ENCODE measurements at places on chromosomes 4 and X. TPM values are rescaled to one million over a fixed set of nuclear protein-coding genes. Genes with fewer than 3 reads are reported as not detected.

GRCh38 chr4:31422006-31422405, 701.8 kb downstream of the PCDH7 start:
- DNase-seq: no peak

Gene ZAR1
- polyA plus RNA-seq: not detected

DNA sequence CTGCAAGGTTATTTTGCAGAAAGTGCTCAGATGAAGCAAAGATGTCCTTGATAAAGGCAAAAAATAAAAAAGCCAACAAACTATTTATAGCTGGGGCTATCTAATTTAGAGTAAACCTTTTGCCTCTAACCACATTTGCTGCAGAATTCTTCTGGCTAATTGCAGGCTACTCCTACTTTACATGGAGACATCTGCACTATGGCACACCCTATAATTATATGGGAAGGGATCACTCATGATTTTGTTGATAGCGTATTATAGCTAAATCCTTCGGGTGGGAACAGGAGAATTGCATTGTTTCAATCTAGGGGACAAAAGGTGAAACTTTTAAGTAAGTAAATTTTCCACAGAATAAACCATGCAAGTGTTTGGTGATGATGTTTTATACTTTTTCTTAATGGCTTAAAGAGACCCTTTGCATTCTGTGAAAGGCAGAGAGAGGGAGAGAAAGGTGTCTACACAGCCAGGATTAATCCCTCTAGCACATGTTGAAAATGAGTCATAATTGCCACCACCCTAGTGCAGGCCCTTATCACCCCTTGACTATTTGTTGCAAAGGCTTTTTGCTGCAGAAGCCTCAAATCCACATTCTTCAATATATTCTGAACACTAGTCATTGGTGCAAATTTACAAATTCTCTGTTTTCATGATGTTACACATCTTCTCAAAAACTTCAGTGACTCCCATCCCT, 221.3 kb upstream of the BMP3 start:
- DNase-seq: no peak

DNA sequence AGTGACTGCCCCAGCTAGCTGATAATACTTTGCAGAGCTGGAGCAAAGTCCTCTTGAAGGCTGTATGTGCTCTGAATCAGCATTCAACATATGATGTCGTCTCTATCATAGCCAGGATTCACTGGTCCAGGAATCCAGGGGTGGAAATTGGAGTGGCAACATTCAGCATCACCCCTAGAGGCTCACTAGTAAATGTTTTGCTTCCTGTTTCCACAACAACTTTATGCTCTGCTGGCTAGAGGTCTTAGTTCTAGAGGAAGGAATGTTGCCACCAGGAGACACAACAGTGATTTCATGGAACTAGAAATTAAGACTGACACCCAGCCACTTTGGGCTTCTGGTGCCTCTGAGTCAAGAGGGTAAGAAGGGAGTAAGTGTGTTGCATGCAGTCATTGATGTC, 11.3 kb downstream of the MAGEA1 start:
- peak; percentile 23 for DNase-seq

Gene ADH1C
- polyA plus RNA-seq: 124 TPM

- DNase-seq: no peak
Observed at GRCh38 chr4:169417629-169418282, 147.0 kb upstream of the SH3RF1 start.

Gene CPLX1
- polyA plus RNA-seq: 3.5 TPM

DNA sequence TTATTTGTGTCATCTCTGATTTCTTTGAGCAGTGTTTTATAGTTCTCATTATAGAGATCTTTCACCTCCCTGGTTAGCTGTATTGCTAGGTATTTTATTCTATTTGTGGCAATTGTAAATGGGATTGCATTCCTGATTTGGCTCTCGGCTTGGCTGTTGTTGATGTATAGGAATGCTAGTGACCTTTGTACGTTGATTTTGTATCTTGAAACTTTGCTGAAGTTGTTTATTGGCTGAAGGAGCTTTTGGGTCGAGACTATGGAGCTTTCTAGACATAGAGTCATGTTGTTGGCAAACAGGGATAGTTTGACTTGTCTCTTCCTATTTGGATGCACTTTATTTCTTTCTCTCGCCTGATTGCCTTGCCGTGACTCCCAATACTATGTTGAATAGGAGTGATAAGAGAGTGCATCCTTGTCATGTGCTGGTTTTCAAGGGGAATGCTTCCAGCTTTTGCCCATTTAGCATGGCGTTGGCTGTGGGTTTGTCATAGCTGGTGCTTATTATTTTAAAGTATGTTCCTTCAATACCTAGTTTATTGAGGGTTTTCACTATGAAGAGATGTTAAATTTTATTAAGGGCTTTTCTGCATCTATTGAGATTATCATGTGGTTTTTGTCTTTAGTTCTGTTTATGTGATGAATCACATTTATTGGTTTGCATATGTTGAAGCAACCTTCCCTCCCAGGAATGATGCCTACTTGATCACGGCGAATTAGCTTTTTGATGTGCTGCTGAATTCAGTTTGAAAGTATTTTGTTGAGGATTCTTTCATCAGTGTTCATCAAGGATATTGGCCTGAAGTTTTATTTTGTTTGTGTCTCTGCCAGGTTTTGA, 72.7 kb upstream of the BOD1L1 start:
- DNase-seq: no peak

Gene RHOXF1
- 3.6 TPM for polyA plus RNA-seq

Gene PRMT9
- polyA plus RNA-seq: 22.3 TPM

DNA sequence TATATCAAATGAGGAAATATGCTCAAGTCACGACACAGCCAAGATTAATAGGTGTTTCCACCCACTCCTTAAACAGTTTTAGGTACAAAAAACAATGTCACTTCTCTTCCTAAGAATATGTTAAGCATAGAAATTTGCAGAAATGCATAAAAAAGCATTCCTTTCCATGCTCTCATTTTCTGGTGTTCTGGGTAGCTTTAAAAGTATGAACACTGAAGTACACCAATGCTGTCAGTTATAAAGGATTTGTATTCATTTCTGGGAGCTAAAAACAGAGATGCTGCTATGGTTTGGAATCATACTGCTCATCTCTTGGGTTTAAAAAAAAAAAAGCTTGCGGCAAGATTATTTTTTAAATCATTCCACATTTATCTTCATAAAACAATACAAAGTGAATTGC, 20.8 kb downstream of the SH3RF1 start:
- DNase-seq: no peak

Gene MBNL3
- polyA plus RNA-seq: 26.6 TPM

Gene NWD2
- 0.31 TPM for polyA plus RNA-seq

DNA sequence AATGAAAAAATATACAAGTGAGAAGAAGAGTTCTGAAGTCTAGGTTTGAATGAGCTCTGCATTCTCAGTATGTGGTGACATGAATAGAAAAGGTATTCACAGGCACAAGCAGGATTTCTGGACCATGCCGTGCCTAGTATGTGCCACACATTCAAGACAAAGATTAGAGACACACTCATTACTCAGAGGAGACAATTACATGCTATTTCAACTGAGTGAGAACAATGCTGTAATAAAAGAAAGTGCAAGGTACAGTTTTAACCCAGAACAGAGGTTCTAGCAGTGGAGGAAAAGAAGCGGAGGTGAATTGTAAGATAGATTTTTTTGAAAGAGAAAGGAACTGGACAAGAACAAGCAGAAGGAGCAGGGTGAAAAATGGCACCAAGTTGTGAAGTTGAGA, 121.0 kb upstream of the RASGEF1B start:
- no peak for DNase-seq

DNA sequence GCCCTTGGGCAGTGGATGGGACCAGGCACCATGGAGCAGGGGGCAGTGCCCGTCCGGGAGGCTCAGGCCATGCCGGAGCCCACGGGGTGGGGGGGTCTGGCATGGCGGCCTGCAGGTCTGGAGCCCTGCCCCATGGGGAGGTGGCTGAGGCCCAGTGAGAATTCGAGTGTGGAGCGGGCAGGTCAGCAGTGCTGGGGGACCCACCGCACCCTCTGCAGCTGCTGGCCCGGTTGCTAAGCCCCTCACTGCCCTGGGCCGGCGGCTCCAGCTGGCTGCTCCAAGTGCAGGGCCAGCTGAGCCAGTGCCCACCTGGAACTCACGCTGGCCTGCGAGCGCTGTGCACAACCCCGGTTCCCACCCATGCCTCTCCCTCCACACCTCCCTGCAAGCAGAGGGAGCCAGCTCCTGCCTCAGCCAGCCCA, 1157.9 kb upstream of the ADGRL3 start:
- DNase-seq: no peak
